ENCODE measurements at places on chromosomes 11 and 22. TPM values are rescaled to one million over a fixed set of nuclear protein-coding genes. Genes with fewer than 3 reads are reported as not detected.

DNA sequence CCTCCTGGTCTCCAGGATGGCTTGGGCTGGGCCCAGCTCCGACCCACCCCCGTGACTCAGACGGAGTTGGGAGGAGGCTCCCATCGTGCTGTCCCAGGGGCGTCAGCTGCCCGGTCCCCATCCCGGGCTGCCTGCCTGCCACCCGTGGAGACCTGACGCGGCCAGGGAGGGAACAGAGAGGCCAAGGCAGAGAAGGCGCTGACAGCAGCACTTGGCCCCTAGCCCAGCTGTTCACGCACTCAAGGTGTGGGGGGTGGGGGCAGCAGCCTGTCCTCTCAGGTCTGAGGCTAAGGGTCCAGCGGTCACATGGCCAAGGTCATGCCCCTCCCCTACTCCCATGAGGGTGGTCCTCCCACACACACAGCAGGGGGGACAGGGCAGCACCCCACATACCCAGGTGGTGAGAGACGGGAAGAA, 48.6 kb downstream of the ELFN2 start:
- peaks cover 9% of the 10 kb centered on the region for H3K4me1 ChIP-seq
- no peak overlapping the region for H3K27ac ChIP-seq

Gene DNAJB7
- not detected for total RNA-seq

- H3K36me3 ChIP-seq = no peaks in the 10 kb centered on the region
- H3K27me3 ChIP-seq = no peaks in the 10 kb centered on the region
- no peak overlapping the region for H3K27ac ChIP-seq
- no peak for DNase-seq
- H3K4me3 ChIP-seq = no peak overlapping the region
- no peaks in the 10 kb centered on the region for H3K4me1 ChIP-seq
Observed at GRCh38 chr11:130614591-130614990, 166.1 kb downstream of the ADAMTS15 start.

GRCh38 chr22:35033635-35034296, 32.2 kb upstream of the ISX start:
- H3K4me1 ChIP-seq = no peaks in the 10 kb centered on the region
- no peaks in the 10 kb centered on the region for H3K36me3 ChIP-seq
- no peak overlapping the region for H3K27ac ChIP-seq

GRCh38 chr11:27097551-27097950, 56.9 kb downstream of the BBOX1 start:
- no peak overlapping the region for H3K27ac ChIP-seq
- H3K27me3 ChIP-seq = no peaks in the 10 kb centered on the region
- DNase-seq = no peak
- no peak overlapping the region for H3K4me3 ChIP-seq

DNA sequence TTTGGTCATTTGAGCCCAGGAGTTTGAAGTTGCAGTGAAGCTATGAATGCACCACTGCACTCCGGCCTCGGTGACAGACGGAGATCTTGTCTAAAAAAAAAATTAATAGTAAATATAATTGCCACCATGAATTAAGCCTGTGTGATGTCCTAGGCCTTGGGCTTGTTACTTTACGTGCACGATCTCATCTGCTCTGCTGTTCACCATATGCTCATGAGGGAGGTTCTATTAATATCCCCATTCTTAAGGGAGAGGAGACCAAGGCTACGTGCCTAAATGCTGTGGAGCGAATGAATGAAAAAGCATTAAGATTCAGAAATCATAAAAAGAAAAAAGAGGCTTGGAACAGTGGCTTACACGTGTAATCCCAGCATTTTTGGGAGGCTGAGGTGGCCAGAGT, 2.6 kb upstream of the ATG2A start:
- H3K27ac ChIP-seq = no peak overlapping the region
- H3K4me3 ChIP-seq = no peak overlapping the region
- no peaks in the 10 kb centered on the region for H3K36me3 ChIP-seq
- peaks cover 20% of the 10 kb centered on the region for H3K4me1 ChIP-seq
- no peak for DNase-seq

Gene FAM111B
- 8.5 TPM for total RNA-seq

DNA sequence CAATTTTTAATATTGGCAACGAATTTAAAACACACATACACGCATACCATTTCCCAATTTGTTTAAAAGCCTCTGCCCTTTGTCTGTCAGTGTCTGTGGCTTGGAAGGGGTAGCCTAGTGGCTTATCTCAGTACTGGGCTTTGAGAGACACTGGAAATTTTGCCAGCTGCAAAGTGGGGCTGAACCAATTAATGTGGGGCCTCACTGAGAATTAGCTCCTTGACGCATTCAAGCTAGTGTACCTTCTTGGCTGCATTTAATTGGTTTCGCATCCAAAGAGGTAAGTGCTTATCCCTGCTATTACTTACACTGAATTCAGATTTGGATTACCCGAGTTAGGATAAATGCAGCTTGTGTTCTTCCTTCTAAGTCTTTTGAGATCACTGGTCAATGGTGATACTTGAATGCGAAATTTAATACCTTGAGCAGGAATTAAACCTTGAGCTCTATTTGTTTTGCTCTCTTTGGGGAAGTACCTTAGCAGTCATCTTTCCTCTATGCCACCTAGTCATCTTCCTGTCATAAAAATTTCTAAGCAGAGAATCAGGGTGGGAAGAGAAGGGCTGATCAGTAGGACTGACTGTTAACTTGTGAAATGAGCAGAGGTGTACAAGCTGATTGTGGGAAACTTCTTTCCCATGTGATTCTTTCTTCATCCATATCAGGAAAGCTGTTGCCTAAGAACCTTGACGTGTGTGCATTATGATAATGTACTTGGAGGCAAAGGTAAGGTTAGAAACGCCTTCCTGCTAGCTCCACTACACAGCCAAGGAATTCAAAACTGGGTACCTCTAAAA, 187.7 kb upstream of the E2F8 start:
- peak overlapping the region; percentile 70 for H3K27ac ChIP-seq
- no peak overlapping the region for H3K4me3 ChIP-seq
- no peaks in the 10 kb centered on the region for H3K36me3 ChIP-seq

DNA sequence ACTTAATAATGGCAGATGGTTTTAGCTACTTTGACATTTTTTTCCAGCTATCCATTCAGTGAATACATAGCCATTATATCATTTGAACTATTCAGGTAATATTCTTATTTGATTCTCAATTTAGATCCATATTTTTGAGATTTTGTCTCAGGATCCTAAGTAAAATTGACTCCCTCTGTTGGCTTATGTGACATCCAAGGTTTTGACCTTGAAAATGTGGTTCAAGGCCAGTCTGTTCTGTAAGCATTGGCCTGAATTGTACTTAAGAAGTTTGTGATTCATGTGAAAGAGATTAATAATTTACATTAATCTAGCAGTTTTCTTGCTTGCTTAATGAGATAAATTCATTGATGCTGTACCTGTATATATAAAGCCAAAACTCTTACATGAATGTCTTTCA, 1.6 kb upstream of the SLC17A6 start:
- H3K4me1 ChIP-seq = no peaks in the 10 kb centered on the region
- no peak overlapping the region for H3K27ac ChIP-seq
- peaks cover 23% of the 10 kb centered on the region for H3K27me3 ChIP-seq
- H3K4me3 ChIP-seq = no peak overlapping the region
- DNase-seq = no peak
- H3K36me3 ChIP-seq = no peaks in the 10 kb centered on the region

Gene TNNI2
- total RNA-seq = 7.8 TPM

Gene ARRB1
- total RNA-seq = 43.6 TPM

Gene CD151
- total RNA-seq = 199 TPM

- H3K27me3 ChIP-seq = no peaks in the 10 kb centered on the region
- H3K4me1 ChIP-seq = peaks cover 15% of the 10 kb centered on the region
- H3K4me3 ChIP-seq = no peak overlapping the region
- no peaks in the 10 kb centered on the region for H3K36me3 ChIP-seq
- no peak for DNase-seq
Observed at GRCh38 chr11:123253223-123253622, 58.2 kb upstream of the CLMP start.

- H3K4me1 ChIP-seq = no peaks in the 10 kb centered on the region
- H3K27ac ChIP-seq = no peak overlapping the region
- H3K36me3 ChIP-seq = no peaks in the 10 kb centered on the region
- H3K27me3 ChIP-seq = 0 out of 2 replicates have a peak, but pooled peaks cover 3% of the 10 kb centered on the region
Observed at GRCh38 chr11:133337193-133337592, 195.1 kb downstream of the OPCML start.

- DNase-seq = no peak
- H3K4me3 ChIP-seq = no peak overlapping the region
- peaks cover 26% of the 10 kb centered on the region for H3K27me3 ChIP-seq
- H3K36me3 ChIP-seq = no peaks in the 10 kb centered on the region
- no peaks in the 10 kb centered on the region for H3K4me1 ChIP-seq
Observed at GRCh38 chr22:50738649-50739227, 734 bp downstream of the ACR start.

DNA sequence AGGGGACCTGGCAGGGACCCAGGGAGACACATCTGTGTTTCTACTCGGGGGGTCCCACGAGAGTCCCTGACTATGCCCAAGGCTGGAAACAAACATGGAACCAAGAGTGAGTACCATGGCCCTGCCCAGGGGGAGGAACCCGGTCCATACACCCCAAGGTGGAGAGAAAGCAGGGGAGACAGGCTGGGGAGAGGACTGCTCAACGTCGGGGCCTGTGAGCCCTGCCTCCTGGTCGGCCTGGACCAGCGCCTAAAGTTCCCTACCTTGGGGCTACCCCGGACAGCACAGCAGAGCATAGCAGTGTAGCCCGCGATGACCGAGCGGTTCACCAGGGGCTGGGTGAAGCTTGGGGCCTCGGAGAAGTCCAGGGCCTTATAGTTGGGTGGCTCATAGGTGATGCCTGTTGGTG, 20.2 kb downstream of the MYBPC3 start:
- no peak overlapping the region for H3K4me3 ChIP-seq
- H3K36me3 ChIP-seq = peaks cover 10% of the 10 kb centered on the region
- no peaks in the 10 kb centered on the region for H3K4me1 ChIP-seq
- no peak for DNase-seq
- H3K27me3 ChIP-seq = no peaks in the 10 kb centered on the region

DNA sequence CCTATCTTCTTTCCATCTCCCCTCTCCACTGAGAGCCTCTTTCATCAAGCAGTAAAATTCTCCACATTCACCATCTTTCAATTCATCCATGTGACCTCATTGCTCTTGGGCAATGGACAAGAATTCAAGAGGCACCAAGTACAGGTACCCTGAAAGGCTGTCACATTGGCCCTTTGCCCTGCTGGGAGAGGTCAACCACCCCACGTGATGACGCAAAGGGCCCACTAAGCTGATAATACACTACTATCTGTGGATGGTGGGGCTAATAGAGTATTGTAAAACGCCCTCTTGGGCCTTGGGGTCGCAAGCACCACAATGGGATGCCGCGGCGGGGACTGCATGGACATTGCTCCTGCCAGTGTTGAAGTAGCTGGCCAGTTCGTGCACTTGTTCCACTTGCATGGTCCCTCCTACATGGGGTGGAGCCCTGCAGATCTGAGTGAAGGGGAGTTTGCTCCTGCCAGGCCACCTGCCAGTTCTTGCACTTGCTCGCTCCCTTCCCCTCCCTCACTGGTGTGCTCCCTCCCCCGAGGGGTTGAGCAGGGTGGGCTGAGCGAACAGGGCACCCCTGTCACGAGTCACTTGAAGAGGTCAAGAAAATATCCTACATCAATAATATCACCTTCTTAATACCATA, 1578.8 kb upstream of the RAG2 start:
- H3K27ac ChIP-seq = no peak overlapping the region
- no peaks in the 10 kb centered on the region for H3K27me3 ChIP-seq
- H3K4me3 ChIP-seq = no peak overlapping the region
- no peaks in the 10 kb centered on the region for H3K36me3 ChIP-seq
- DNase-seq = no peak
- no peaks in the 10 kb centered on the region for H3K4me1 ChIP-seq

GRCh38 chr11:95461858-95462257, 230.9 kb upstream of the SESN3 start:
- H3K27ac ChIP-seq = no peak overlapping the region
- DNase-seq = no peak
- no peaks in the 10 kb centered on the region for H3K27me3 ChIP-seq
- no peaks in the 10 kb centered on the region for H3K4me1 ChIP-seq
- H3K36me3 ChIP-seq = no peaks in the 10 kb centered on the region
- no peak overlapping the region for H3K4me3 ChIP-seq

DNA sequence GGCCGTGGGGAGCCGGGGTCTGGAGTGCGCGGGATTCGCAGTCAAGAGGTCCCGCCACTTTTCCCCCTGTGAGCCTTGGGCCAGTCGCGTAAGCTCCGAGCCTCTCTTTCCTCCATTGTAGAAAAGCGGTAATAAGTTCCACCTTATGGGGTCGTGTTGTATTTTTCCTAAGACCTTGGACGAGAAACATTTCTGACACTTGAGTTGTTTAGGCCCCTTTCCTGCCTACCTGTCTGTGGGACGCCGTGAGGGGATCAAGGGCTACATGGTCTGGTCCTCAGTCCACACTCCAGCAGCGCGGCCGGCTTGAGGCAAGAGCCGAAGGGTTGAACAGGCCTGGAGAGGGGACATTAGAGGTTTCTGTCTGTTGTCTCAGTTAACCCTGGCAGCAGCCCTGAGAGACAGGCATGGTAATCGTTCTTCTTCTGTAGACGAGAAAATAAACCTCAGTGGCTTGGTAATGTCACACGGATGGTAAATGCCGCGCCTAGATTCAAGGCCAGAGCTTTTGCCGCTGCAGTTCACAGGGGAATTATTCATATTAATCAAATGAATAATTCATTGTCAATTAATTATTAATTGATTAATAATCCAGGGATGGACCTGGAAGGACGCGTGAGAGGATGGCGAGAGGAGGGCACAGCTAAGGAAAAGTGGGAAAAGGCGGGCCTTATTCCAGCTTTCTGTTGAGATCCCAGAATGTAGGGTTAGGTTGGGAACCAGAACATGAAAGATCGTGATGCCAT, 545 bp downstream of the FEN1 start:
- H3K27ac ChIP-seq = peak overlapping the region; percentile 81
- no peaks in the 10 kb centered on the region for H3K27me3 ChIP-seq
- H3K36me3 ChIP-seq = peaks cover 24% of the 10 kb centered on the region
- H3K4me1 ChIP-seq = peaks cover 20% of the 10 kb centered on the region
- no peak for DNase-seq

Gene SCUBE1
- total RNA-seq = not detected

GRCh38 chr22:19875531-19876313, 21.0 kb upstream of the GNB1L start:
- no peak for DNase-seq
- H3K4me1 ChIP-seq = peaks cover 8% of the 10 kb centered on the region
- no peaks in the 10 kb centered on the region for H3K27me3 ChIP-seq
- H3K27ac ChIP-seq = no peak overlapping the region

Gene SLC17A6
- not detected for total RNA-seq

Gene MRGPRE
- total RNA-seq = not detected

- H3K27me3 ChIP-seq = peaks cover 98% of the 10 kb centered on the region
- DNase-seq = no peak
- H3K36me3 ChIP-seq = no peaks in the 10 kb centered on the region
- no peak overlapping the region for H3K27ac ChIP-seq
Observed at GRCh38 chr22:44935724-44936123, 74.1 kb downstream of the PHF21B start.

- H3K27me3 ChIP-seq = no peaks in the 10 kb centered on the region
- H3K36me3 ChIP-seq = no peaks in the 10 kb centered on the region
- no peak overlapping the region for H3K27ac ChIP-seq
- H3K4me1 ChIP-seq = no peaks in the 10 kb centered on the region
- no peak overlapping the region for H3K4me3 ChIP-seq
Observed at GRCh38 chr11:128715691-128716561, 22.1 kb downstream of the FLI1 start.

GRCh38 chr11:78319453-78319955, 98.1 kb downstream of the GAB2 start:
- H3K27ac ChIP-seq = no peak overlapping the region
- H3K4me1 ChIP-seq = no peaks in the 10 kb centered on the region
- H3K27me3 ChIP-seq = no peaks in the 10 kb centered on the region
- no peak for DNase-seq

Data from PC-9 (cell line).